Left lobe of liver (tissue), 2 donors: ENCODE measurements at places on chromosomes 2 and 18.
A peak's percentile ranks its signal among the peaks of the same experiment; 100 is the strongest.

- no peak for DNase-seq
These were observed 182.9 kb downstream of the VWC2L start for GRCh38 chr2:214593727-214594126.

- DNase-seq = no peak
These were observed 26.2 kb upstream of the SNORC start for GRCh38 chr2:232843834-232844233.

DNA sequence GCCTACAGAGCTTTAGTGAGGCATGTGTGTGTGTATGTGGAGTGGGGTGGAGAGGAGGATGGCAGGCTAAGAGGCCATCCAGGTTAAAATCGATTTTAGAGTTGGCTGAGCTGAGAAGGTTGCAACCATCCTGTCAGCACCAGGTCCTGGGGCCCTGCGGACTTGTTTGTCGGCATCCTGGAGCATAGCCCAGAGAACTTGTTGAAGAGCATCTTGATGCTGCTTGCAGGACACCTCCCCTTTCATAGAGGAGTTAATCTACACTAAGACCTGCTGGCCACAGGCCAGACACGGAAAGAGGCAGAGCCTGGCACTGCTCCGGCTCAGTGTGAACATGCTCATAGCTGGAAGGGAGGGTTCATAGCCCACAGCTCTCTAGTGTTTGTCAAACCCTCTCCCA is 72.1 kb upstream of the RGPD5 start:
- peak; percentile 68 for DNase-seq

DNA sequence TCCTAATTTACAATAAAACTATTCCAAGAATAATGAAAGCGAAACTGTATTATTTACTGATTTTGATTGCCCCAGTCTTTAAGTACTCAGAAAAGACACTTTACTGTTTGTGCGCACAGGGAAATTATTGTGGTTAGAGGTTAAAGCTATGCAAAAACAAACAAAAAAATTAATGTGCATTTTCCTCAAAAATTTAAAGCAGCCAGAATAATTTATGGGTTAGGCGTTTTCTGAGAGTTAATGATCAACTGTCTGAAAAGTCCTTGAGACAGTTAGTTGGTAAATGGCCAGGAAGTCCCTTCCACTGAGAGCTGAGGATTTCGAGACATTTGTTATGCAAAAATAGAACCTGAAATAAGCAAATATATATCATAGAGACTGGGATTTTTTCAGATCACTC is 143.3 kb downstream of the IRS1 start:
- DNase-seq = no peak

DNA sequence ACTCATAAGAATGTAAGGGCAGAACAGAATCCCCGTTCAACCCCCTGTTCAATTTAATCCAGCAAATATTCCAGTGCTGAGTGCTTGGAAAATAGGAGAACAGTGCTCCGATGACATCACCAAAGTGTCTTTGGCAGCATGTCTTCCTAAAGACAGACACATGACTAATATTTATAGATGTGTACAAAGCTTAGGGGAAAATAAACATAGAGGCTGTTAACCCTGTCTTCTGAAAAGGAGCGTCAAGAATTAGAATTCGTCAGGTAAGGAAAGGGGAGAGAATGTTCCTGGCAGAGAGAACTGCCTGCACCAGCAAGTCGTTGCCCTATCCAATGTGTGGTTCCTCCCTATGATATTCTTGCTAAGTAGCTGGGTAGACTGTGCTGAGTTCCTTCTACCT is 72.7 kb downstream of the PLB1 start:
- DNase-seq = no peak
